Left renal pelvis (tissue), 4 donors: ENCODE measurements at places on chromosomes 1 and 21. TPM values are rescaled to one million over a fixed set of nuclear protein-coding genes. Genes with fewer than 3 reads are reported as not detected.

PLD5 gene
- 0.92 TPM for polyA plus RNA-seq

TTC39A gene
- polyA plus RNA-seq = 11.0 TPM

KIFAP3 gene
- polyA plus RNA-seq = 54.5 TPM

NTNG1 gene
- 33.6 TPM for polyA plus RNA-seq

MROH7 gene
- polyA plus RNA-seq = 1.9 TPM

RNF223 gene
- polyA plus RNA-seq = not detected

KLF17 gene
- polyA plus RNA-seq = 0.16 TPM

C4BPA gene
- 0.33 TPM for polyA plus RNA-seq

CLCC1 gene
- polyA plus RNA-seq = 48.4 TPM

DNA sequence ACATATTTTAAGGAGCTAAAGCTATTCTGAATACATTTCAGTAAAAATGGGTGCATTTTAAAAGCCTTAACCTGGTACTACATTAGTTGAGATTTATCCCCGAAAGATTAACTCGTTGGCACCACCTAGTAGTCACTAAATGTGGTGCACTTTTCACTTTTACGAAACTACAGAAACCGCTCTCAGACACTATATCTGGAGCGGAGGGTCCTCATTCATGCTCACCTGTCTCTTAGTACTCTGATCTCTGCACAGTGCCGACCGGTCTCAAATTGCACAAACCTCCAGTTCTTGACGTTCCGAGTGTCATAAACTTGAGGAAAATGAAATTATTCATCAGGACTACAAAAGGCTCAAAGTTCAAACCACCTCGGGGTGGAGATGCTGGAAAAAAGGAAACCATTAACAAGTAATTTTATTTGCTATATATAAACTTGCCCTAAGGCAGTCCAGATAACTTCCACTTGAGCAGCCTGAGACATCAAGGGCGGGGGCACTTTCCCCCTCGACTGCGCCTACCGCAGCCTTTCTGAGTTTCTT is 722 bp downstream of the LZIC start:
- no peak for DNase-seq

- no peak for DNase-seq
These were observed 26.5 kb upstream of the KCNA10 start for GRCh38 chr1:110545492-110545891.

DNA sequence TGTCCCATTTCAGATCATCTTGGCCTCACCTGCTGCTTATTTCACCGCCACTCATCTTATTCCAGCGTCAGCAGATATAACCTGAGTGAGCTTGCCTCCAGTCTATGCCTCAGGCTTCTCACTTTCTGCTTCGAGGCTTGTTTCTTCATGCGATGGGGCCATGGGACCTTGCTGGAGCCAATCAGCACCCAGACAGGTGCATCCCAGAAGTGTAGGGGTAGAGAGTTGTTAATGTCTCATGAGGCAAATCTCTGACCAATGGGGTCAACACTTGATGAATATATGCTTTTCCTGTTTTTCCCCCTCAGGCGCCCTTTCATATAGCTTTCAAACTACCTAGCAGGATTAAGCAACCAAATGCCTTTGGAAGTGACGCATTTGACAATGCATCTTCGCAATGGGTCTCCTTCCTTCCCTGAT is 935 bp upstream of the YIPF1 start:
- no peak for DNase-seq

- DNase-seq = no peak
These were observed 74.5 kb upstream of the USP24 start for GRCh38 chr1:55289614-55290013.

- DNase-seq = no peak
These were observed 20.3 kb upstream of the TNFRSF1B start for GRCh38 chr1:12146343-12147112.

DNA sequence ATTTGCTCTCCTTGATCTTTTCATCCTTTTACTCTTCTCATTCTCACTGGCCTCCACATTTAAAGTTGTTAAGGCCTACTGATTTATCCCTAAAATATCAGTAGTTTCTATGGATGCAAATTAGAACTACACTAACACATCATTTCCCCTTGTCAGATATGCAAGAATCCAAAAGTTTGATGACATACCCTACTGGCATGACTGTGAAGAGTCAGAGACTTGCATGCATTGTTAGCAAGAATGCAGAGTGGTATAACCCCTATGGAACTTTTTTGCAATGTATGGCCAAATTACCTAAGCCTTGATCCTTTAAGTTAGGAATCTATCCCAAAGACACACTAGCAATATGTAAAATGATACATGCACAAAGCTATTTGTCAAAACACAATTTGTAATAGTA is 23.6 kb upstream of the HIVEP3 start:
- DNase-seq = no peak

GRCh38 chr1:147413110-147413605 is 128.1 kb upstream of the BCL9 start:
- no peak for DNase-seq

DNA sequence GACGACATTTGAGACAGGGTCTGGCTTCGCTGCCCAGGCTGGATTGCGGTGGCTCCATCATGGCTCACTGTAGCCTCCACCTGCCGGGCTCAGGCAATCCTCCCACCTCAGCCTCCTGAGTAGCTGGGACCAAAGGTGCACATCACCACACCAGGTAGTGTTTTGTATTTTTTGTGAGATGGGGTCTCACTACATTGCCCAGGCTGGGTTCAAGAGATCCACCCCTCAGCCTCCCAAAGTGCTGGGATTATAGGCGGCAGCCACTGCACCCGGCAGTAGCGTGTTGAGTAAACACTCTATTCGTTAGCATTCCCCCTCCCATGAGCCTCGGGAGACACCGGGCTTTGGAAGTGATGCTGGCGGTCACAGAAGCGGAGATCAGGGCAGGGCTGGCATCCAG is 6.8 kb upstream of the C1QTNF12 start:
- no peak for DNase-seq

GRCh38 chr1:113542221-113542701 is 151.9 kb downstream of the MAGI3 start:
- DNase-seq = no peak

GRCh38 chr21:37446552-37446951 is 80.0 kb downstream of the DYRK1A start:
- DNase-seq = no peak

DNA sequence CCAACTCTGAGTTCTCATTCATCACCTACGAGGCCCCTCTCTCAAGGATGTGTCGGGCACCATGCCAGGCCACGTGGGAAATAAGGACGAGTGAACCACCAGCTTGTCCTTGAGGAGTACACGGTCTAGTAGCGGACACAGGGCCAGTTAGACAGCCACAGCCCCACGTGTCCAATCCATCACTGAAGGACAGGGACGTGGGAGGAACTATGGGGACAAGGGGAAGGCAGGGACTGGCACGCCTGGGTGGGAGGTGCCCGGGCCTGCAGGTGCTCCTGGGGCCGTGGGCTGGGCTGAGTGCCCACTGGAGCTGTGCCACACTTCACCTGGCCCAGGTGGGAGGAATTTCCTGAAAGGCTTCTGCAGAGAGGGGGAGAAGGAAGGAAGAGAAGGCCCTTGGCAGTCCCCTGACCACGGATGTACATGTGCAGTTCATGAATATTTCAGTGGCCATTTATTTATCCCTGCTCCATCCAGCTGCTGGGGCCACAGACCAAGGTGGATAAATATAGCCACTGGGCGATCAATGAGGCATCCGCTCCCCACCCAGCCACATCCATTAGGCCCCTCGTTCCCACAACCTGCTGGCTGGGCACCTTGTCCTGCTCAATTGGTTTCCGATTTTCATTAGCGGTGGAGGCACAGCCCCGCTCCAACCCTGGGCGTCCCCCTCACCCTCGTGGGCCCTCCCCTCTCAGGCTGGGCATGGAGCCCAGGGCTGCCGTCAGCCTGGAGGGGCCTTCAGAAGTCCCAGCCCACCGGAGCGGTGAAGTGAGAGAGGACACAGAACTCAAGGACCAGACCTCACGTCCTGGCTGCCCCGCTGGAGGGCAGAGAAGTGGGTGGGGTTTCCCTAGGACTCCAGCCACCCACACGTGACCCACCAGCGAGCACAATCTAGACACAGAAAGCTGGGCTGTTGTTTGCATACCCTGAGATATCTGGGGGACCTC is 59.5 kb downstream of the CASZ1 start:
- DNase-seq = no peak

DNA sequence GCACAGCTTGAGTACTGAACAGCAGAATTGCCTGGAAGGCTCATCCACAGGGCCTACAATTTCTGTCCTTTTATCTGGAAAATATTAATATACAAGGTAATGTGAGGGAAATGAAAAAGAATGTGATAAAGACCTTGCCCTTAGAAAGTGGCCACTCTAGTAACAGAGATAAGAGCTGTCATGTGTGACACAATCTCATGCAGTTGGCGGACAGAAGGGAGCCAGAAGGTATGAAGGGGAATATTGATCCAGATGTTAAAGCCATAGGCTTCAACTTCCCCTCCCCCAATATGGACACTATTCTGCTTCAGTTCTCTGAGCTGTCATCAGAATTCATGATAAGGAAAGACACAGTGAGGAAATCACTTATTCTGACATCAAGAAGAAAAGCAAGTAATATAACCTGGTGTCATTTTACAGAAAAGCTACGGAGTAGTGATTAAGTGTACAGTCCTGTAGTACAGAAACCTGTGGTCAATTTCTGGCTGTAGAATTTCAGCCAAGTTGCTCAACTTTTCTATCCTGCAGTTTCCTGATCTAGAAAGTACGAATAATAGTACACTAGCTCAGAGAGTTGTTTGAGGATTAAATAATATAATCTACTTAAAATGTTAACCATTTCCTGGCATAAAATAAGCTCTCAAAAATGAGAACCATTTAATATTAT is 572.1 kb downstream of the DPYD start:
- no peak for DNase-seq
